ENCODE measurements at places on chromosomes 1 and 21.

- DNase-seq: no peak
These were observed 8.5 kb downstream of the CHRNB2 start for GRCh38 chr1:154575951-154576566.

DNA sequence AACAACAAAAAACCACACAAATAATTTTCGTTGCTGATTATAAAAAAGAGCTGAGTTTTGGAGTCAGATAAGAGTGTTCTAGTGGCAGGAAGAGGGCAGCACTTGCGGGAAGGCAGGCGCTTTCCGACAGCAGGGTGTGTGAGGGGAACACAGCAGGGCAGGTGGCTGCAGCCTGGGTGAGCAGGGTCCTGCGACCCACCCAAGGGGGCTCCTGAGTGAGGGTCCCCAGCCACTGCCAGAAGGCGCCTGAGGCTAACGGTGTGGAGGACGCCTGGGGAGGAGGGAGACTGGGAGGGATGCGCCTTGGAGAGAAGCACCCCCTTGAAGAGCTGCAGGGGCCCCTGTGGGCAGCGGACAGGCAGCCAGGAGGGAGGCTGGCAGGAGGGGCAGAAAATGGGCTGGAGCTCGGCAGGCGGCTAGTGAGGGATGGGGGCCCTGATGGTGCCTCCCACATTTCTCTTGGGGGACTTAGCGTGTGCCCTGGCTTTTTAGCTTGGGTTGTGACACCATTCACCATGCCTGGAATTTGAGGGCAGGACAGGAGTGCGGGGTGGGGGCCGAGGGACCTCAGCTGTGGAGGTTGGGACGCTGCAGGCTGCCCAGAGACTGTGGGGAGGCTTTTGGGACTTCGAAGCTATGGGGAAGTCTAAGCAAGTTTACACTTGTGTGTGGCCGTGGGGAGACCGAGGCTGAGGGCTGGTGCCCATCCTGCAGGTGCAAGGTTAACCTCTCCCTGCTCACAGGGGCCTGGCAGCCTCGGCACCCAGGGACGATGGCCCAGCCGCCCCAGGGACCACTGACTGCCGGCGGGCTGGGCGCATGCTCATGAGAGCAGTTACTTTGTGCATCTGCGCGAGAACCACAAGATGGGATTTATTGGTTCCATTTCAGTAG is 111.4 kb downstream of the SIK1 start:
- DNase-seq: no peak

DNA sequence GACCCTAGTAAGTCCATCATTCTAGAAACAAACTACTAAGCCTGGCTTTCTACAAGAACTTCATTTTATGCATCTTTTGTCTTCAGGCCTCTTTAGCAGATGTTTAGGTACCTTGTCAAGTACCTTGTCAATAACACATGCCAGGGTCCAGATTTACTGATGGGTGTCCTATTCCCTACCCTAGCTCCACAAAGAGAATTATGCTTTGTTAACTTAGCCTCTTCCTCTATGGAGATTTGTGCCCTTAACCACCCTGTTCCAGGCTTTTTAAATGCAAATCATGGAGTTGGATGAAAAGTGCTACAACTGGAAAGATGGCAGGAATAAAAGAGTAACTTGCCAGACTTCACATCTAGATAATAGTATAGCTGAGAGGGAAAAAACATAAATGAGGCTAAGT is 42.7 kb downstream of the SPATA46 start:
- DNase-seq: no peak

GRCh38 chr1:153750026-153750995 is 22.5 kb downstream of the INTS3 start:
- no peak for DNase-seq

DNA sequence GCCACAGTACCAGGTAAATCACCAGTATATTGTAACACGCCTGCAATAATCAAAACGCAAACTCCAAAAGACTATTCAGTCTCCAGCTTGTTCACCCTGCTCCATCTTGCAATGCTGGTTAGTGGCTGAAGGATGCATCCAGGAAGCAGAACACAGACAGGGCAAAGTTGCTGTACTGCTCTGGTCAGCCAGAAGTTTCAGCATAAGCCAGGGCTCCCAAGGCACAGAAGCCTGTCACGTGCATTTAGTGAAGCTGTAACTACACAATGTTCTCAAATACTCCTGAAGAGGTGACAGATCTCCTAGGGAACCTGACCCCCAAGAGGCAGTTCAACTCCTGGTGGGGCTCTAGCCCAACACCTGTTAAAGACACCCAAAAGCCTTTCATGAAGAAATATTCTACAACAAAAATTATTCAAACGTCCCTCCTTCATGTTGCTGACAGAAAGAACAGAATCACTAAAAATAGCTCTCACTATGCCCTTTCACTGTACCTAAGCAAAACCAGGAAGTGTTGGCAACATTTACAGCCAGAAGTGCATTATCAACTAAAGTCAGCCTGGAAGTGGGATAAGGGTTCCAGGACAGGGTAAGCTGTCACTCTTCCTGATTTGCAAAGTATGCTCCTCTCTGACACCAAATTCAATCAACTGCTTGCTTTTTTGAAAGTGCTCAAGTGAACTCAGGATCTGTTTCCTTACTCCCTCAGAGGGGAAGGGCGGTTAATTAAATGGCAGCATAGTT is 52.1 kb downstream of the SLC35D1 start:
- no peak for DNase-seq

GRCh38 chr1:152697701-152698600 is at the start of gene LCE2A:
LCE2A (plus strand) TSS chr1:152698345; CDS start chr1:152698902, 557 bp downstream.
- DNase-seq: peak; percentile 54

DNA sequence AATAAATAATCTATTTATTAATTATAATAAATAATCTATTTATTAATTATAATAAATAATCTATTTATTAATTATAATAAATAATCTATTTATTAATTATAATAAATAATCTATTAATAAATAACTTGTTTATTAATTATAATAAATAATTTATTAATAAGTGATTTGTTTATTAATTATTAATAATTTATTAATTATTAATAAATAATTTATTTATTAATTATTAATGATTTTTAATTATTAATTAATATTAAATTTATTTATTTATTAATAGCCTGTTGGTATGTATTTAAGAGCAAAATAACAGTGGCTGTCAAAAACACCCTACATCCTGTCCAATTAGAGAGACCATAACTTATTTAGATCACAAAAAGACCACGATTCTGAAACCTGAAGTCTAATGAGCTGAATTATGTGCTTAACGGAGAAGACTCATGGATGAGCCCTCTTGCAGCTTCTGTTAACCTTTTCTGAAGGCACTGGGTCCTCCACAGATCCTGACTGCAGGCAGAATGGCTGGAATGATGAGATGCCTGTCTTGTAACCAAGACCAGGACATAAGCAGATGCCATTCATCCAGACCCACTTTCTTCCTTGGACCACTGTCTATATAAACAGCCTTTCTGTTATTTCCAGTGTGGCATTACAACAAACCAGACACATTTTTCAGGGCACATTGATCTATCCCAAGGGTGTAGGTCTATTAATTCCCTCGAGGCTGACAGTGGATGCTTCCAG is 134.2 kb downstream of the SETD4 start:
- peak; percentile 7 for DNase-seq

DNA sequence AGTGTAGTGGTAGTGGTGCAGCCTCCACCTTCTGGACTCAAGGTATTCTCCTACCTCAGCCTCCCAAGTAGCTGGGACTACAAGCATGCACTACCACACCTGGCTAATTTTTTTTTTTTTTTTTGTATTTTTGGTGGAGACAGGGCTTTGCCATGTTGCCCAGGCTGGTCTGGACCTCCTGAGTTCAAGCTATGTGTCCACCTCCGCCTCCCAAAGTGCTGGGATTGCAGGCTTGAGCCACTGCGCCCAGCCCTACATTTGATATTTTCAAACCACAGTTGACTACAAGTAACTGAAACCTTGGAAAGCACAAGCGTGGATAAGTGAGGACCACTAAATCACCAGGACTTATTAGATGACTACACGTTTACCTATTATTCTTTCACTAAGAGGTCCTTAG is 10.0 kb upstream of the PDPN start:
- DNase-seq: no peak

- DNase-seq: no peak
These were observed 8.4 kb downstream of the MX2 start for GRCh38 chr21:41369920-41370839.

- peak; percentile 93 for DNase-seq
These were observed 24.3 kb downstream of the COL6A2 start for GRCh38 chr21:46122237-46122671.

DNA sequence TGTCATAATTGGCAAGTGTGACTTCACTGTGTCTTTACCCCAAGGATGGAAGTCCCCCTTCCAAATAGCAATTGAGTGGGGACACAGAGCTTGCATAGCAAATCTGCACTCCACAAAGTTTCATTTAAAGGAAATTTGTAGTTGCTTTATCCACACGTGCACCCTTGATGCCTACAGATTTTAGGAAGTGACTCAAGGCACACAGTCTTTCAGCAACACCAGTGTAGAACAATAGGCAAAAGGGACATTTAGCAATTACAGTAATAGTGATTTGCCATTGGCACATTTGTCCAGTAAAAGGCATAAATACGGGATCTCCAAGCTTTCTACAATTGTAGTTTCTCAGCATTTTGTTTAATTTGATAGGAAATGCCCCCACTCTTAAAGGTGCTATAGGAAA is 43.4 kb upstream of the KAZN start:
- no peak for DNase-seq

GRCh38 chr1:239856067-239856466 is 235.6 kb upstream of the FMN2 start:
- DNase-seq: no peak

- DNase-seq: no peak
These were observed 97.3 kb downstream of the TAS1R2 start for GRCh38 chr1:18761948-18762840.

DNA sequence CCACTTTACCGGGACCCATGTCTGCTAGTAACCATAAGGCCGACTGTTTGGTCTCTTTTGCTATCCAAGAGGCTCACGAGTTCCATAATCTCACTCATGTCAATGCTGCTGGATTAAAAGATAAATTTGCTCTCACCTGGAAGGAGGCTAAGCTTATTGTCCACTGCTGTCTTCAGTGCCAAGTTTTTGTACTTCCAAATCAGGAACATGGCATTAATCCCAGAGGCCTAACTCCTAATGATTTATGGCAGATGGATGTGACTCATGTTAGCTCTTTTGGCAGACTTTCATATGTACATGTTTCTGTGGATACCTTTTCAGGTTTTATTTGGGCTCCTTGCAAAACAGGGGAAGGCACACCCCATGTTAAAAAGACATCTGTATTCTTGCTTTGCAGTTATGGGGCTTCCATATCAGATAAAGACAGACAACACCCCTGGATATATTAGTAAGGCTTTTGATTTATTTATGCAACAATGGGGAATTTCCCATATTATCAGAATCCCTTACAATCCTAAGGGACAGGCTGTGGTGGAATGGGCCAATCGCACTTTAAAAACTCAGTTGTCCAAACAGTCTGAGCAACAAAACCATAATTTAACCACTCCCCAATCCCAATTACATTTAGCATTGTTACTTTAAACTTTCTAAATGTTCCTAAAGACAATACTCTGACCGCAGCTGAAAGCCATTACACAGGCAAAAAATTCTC is 162.7 kb downstream of the IER5 start:
- peak; percentile 73 for DNase-seq

DNA sequence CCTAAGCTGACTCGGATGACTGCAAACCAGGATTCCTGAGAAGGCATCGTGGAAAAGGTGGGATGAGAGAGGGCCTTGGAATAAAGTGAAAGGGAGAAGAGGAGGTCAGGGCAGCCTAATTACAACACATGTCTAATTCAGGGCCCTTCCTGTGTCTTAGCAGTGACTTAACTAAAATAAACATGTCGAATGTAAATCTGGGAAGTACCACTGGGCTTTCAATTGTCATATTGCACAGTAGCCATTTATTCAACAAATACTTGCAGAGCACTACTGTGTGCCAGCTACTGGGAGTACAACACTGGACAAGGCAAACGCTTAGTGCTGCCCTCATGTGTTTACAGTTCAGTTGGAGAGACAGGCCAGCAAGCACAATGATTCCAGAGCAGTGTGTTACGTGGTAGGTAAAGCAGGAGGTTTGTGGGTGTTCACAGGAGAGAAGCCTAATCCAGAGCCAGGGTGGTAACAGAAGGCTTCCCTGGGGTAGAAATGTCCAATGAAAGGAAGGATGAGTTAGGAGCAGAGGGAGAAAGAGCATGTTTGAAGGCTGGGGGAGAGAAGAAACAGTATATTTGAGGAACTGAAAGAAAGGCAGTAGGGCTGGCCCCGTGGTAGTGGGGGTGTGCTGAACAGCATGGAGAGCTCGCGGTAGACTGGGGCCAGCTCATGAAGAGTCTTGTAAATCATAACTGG is 38.0 kb upstream of the RASAL2 start:
- peak; percentile 51 for DNase-seq

- no peak for DNase-seq
These were observed 44.0 kb upstream of the LRP8 start for GRCh38 chr1:53371851-53372250.
